ENCODE measurements at places on chromosomes 3 and 15. TPM values are rescaled to one million over a fixed set of nuclear protein-coding genes. Genes with fewer than 3 reads are reported as not detected.

TM4SF4 gene
- not detected for total RNA-seq

CELF6 gene
- total RNA-seq = 0.32 TPM

CPB1 gene
- not detected for total RNA-seq

ALPK3 gene
- total RNA-seq = 0.05 TPM

C3orf20 gene
- not detected for total RNA-seq

NR2F2 gene
- 7.3 TPM for total RNA-seq

CCR2 gene
- not detected for total RNA-seq

DUOXA2 gene
- total RNA-seq = not detected

CCR8 gene
- total RNA-seq = not detected

TMIE gene
- 0.77 TPM for total RNA-seq

AGBL1 gene
- total RNA-seq = 0.02 TPM

PARP3 gene
- 13.1 TPM for total RNA-seq

CCDC39 gene
- total RNA-seq = not detected

PKM gene
- 858 TPM for total RNA-seq

GOLGA8H gene
- total RNA-seq = 2.3 TPM

FANCD2OS gene
- total RNA-seq = not detected

CLDN1 gene
- total RNA-seq = 115 TPM

FBXL2 gene
- total RNA-seq = 7.3 TPM

ACOX2 gene
- 9.3 TPM for total RNA-seq

RYR3 gene
- total RNA-seq = not detected

CHAC1 gene
- 61.1 TPM for total RNA-seq

ITGB5 gene
- total RNA-seq = 124 TPM

PCSK6 gene
- 22.4 TPM for total RNA-seq

DLL4 gene
- total RNA-seq = 0.05 TPM

CFAP20DC gene
- total RNA-seq = 2.6 TPM

SATB1 gene
- total RNA-seq = 2.3 TPM

MKRN3 gene
- not detected for total RNA-seq

RPL39L gene
- total RNA-seq = 86.2 TPM

ZMYND10 gene
- 1.1 TPM for total RNA-seq

GPR27 gene
- total RNA-seq = 8.6 TPM

RBP2 gene
- not detected for total RNA-seq

ITIH4 gene
- total RNA-seq = 1.7 TPM

ZNF660 gene
- 0.12 TPM for total RNA-seq

LRRIQ4 gene
- 0.10 TPM for total RNA-seq

ZNF639 gene
- 51.0 TPM for total RNA-seq

PLSCR5 gene
- total RNA-seq = not detected

PSTPIP1 gene
- total RNA-seq = not detected

SRGAP3 gene
- total RNA-seq = 0.27 TPM

IL5RA gene
- not detected for total RNA-seq

LRTM1 gene
- not detected for total RNA-seq

COL6A5 gene
- total RNA-seq = not detected

KCNMB2 gene
- 0.50 TPM for total RNA-seq

KIF7 gene
- total RNA-seq = 1.9 TPM

ETV5 gene
- 51.4 TPM for total RNA-seq

DNAJC19 gene
- 39.7 TPM for total RNA-seq

TMEM212 gene
- total RNA-seq = not detected

C3orf38 gene
- total RNA-seq = 14.4 TPM

PTX3 gene
- total RNA-seq = 16.1 TPM

BHLHE40 gene
- total RNA-seq = 64.5 TPM

PLCH1 gene
- total RNA-seq = 0.81 TPM

PAK6 gene
- 1.6 TPM for total RNA-seq

SLC28A2 gene
- not detected for total RNA-seq

SMCO1 gene
- total RNA-seq = not detected

PEX5L gene
- not detected for total RNA-seq

TERC gene
- 17.6 TPM for total RNA-seq

ZNF621 gene
- total RNA-seq = 23.2 TPM

ADCY5 gene
- 0.20 TPM for total RNA-seq

BSN gene
- 0.12 TPM for total RNA-seq
